ENCODE measurements at places on chromosomes 2 and 18.

DNA sequence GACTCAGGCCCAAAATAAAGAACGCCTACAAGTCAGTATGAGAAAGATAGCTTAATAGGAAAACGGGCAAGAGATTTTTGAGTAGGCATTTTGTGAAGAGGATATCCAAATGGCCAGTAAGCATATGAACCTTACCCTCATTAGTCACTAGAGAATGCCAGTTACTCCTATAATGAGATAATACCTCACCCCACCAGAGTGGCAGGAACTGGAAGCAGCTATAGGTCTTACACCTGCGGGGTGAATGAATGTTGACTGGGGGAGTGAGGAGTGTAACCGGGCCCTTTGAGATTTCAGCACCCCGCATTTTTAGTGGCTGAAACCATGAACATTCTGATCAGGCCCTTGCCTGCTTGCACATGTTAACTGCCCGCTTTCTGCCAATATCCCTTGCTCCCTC, 7.5 kb upstream of the PTPN2 start:
- no peak for DNase-seq

DNA sequence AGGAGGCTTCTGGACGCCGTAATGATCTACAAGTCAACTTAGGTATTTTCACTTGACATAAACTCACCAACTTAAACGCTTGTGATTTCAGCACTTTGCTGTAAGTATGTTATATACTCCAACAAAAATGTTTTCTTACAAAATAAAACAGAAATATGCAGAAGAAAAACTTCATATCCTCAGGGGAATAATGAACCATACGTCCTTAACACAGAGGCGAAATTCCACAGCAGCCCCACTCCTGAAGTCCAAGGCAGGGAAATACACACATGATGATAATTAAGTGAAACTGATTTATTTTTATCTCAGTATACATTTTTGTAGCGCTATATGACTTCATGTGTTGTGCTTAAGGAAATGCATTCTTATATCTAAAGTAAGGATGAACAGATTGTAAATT, 335.4 kb upstream of the VWC2L start:
- DNase-seq: no peak

DNA sequence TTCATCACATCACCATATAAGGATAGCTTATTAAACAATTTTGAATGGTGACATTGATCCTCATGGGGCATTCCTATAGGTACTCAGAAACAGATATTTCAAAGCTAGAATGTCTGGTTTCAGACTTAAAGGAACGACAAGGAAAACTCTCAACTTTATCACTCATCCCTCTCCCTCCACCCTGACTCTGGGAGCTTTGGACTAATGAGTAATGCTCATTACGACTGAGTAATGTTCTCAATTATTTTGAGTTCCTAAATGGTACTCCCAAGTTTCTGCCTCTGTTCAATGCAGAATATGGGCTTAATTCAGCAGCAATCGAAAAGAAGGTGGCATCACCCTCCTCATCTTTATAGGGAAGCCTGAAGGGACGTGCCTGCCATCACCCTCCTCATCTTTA, 43.4 kb downstream of the RFX8 start:
- DNase-seq: no peak

- DNase-seq: no peak
These were observed 24.7 kb upstream of the NRP2 start for GRCh38 chr2:205657579-205657978.

- DNase-seq: no peak
These were observed 119.9 kb upstream of the PIEZO2 start for GRCh38 chr18:11269257-11269656.
